ENCODE measurements at places on chromosomes 3 and 15.

DNA sequence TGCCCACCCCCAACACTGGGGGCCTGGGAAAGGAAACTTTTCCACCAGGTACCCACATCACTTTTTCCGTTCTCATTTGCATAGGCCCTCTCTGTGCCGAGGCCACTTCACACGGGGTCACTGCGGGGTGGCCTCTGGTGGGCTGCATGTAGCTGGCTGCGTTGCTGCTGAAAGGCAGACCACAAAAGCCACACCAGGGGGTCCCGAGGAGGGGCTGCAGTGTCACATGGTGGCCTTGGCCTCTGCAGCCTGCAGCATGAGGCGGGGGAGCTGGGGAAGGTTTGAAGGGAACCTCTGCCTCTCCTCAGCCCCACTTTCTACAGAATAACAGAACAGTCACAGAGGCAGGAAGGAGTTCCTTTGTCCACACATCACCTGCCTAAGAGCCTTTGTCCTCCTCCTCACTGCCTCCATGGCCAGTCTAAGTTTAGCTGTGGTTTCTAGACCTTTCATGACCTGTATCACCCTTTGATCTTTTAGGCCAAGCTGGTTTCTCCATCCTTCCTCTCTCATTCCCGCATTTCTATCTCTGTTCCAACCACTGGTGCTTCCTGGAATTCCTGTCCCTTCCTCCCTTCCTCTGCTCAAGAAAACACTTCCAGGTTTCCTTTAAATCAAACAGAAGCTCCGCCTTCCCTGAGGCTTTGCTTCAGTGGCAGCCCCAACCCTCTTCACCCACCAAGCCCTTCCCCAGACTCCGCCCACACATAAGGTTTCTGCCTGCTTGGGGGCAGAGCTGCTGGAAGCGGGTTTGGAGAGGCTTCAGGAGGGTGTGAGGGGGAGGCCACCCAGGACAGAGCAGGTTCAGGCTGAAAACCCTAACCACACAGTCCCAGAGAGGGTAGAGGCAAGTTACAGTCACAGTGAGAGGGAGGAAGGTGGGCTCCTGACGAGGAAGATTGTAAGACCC is 150.7 kb upstream of the TLE3 start:
- peak; percentile 50 for DNase-seq

- DNase-seq: no peak
These were observed 6.4 kb downstream of the MED12L start for GRCh38 chr3:151091685-151092345.

DNA sequence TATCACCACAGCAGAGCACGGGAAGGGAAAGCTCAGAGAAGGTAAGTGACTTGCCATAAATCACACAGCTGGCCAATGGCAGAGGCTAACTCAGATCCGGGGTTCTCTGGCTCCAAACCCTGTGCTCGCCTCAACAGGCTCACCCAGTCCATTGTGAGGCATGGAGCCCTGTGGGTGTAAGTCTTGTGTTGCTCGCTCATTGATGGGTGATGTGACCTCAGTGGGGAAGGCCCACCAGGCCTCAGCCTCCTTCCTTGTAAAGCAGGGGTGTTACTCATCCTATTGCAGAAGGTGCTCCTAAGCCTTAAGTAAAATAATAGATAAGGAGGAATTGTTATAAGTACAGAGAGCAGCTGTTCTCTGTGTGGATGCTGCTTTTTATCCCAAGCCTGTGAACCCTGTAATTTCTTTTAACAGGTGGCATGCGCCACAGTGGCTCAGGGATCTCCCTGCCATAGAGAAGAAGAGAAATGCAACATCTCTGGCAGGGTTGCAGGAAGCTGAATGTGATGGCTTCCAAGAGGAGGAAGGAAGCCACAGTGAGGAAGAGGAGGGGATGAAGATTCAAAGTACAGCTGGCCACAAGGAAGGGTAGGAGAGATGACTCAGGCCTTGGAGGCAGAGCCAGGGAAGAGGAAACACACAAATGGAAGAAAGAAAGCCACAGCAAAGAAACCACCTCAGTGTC is 30.9 kb upstream of the SPSB4 start:
- no peak for DNase-seq

- DNase-seq: no peak
These were observed 14.6 kb downstream of the ZNF592 start for GRCh38 chr15:84762840-84763572.

- DNase-seq: peak; percentile 35
These were observed 753 bp downstream of the ITGB5 start for GRCh38 chr3:124886168-124887056.

DNA sequence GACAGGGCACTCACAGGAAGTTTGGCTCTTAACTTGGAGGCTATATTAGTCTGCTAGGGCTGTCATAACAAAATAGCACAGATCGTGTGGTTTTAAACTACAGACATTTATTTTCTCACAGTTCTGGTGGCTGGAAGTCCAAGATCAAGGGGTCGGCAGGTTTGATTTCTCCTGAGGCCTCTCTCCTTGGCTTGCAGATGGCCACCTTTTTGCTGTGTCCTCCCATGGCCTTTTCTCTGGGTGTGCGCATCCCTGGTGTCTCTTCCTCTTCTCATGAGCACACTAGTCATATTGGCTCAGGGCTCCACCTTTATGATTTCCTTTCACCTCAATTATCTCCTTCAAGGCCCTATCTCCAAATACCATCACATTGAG is 69.3 kb downstream of the FOXB1 start:
- DNase-seq: no peak

DNA sequence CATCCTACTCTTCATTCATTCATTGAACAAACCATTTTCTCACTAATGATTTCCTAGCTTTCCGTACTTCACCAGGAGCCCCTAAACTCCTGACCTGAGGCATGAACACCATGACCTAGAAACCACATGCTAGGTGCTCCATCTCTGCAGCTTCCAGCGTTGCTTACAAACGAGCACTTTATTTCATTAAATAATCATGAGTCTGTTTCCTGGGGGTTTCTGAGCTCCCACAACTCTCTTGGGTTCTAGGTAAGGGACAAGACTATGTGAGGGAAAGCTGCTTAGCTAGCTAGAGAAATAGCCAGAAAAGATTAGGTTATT is 1.3 kb downstream of the MAP2K1 start:
- DNase-seq: no peak

GRCh38 chr15:78069052-78069414 is 8.5 kb downstream of the TBC1D2B start:
- no peak for DNase-seq

DNA sequence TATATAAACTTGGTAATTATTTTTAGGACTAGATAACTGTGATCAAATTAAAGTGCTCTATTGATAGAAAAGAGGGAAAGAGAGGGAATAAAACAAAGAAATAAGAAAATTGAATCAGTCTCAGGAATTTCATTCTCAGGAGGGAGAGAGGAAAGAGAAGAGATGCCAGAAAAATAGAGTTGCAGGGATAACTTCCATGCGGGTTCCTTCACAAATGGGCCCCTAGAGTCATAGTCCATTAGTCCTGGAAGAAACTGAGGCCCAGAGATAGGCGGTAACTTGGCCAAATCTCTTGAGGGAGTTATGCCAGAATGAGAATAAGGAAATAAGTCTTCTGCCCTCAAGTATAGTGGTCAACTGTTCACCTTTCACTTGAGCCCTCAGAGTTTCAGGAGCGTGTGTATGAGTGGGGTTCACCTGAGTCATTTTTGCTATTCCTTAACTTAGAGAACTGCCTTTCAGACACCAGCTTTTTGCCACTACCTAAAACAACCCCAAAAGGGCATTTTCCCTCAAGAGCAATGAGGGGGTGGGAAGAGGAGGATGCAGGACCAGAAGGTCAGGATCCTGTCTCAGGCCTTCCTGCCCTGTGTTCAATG is 192.6 kb downstream of the MEX3B start:
- no peak for DNase-seq

DNA sequence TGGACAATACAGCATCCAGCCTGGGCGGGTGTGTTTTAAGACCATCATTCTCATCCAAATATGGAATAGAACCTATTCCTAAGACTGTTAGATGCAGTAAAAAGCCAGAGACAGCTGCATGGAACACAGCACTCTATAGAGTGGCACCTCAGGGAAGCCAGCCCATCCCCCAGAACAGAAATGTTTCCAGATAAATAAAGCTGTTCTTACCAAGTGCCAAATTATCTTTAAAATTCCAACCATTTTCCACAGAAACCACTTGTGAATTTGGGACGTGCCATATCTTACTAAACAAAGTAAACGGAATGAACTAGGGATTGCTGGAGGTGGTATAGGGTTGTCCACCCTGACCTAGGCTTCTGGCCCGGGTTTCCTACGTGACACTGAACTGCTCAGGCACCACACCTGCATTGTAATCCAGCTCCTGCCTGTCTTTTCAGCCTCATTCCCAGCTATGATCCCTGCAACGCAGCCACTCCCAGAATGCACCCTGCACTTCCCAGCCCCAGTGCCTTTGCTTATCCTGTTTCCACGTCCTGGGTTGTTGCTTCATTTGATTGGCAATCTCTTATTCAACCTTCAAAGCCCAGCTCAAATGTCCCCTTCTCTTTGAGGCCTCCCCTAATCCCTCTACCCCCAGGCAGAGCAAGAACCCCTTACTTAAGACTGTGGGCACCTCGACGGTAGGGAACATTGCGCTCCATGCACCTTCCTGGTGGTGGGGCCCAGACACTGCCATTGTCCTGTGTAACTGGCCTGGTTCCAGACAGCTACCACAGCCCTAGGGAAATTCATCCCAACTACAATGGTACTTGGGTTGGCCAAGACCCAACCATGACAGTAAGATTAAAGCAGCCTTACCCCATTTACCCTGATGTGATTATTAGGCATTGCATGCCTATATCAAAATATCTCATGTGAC is 100.2 kb downstream of the IQSEC1 start:
- no peak for DNase-seq

DNA sequence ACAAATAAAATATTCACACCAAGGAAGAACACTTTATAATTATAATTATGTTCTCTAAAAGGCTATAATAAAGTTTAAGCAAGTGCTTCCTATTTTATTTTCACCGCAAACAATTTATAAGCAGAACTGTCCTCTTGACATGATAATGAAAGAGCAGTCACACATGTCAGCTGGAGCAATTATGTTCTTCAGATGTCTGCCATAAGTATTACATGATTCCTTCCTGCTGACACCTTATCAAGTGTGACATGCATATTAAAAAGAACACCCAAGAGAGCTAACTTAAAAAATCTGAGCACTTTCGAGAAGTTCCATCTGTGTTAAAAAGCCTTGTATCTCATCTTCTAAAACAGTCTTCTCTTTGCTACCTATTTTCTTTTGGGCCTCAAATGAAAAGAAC is 249.5 kb downstream of the SQOR start:
- no peak for DNase-seq
